ENCODE measurements at places on chromosomes 2 and 18.

DNA sequence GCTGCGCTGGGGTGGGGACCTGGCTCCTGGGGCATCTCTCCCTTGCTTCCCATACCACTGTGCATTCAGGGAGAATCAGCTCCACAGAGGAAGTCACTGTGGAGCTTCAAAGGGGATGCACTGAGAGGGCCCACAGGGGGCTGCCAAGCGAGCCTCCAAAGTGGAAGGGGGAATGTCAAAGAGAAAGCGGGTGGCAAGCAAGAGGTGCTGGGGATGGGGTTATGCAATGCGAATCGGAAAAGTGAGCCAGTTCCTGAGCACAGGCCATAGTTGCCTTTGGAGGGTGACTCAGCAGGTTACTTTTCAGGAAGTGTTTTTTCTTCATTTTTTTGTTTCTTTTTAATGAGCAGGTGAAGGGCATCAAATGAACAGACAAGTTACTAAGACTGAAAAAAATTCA lies 17.6 kb downstream of the PMAIP1 start:
- DNase-seq, result no peak

DNA sequence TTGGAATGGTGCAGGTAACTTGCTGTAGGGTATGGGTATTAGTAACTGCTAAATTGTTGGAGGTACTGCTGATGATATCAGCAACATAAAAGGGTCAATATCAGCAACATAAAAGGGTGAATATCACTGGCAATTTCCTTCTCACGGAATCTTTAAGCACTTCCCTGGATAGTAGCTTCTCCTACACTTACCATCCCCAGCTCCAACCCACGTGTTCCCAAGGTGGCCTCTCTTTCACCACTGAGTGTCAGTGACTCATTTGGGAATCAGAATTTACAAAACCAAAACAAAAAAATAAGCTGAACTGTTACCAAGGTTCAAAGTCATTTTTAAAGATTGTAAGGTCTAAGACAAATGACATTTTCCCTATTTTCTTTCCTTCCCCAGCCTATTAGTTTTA lies 70.8 kb downstream of the LRP2 start:
- DNase-seq, result no peak

DNA sequence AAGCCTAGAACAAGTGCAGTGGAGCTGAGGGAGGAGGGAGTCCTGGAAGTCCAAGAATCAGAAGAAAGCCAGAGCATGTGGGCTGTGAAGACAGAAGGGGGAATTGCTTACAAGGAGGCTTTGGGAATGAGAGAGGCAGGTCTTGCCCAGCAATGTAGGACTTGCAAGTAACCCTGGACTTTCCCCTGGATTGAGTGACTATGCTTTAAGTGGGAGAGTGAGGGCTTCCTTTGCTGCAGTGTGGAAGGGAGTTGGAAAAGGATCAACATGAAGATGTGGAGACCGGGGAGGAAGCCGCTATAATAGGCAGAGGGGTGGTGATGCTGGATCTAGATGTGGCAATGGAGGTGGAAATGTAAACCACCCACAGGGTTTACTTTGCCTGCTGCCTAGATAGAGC lies 13.8 kb upstream of the SCYGR1 start:
- DNase-seq, result no peak

- DNase-seq, result peak; percentile 34
These were observed at the start of gene PID1 for GRCh38 chr2:229270551-229271410. Gene PID1, minus strand, starts transcription at chr2:229271287. Its CDS starts 244 bp downstream, at chr2:229271043.

DNA sequence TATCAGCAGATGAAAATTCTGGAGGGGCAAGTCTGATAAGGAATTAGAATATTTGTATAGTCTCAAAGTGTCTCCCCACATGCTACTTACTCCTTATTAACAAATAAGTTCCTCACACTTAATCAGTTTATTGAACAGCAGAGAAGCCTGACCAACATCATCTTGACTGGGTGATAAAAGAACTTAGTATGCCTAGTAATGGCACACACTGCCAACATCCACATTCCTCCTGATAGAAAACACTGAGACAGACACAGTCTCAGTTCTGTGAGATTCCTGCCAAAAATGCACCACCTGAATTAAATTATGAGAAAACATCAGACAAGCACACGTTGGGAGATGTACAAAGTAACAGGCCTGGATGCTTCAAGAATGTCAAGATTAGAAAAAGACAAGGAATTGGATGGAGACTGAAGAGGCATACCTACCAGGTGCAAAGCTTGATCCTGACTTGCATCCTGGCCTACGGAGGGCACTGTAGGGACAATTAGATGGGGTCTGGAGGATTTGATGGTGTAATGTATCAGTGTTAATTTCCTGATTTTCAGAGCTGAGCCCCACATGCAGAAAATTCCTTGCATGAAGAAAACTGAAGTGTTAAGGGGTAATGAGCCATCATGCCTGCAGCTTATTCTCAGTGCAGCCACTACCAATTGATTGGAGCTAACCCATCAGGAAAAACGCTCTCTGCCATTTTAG lies 200.4 kb upstream of the SH3BP4 start:
- DNase-seq, result no peak

- no peak for DNase-seq
These were observed 62.0 kb upstream of the ASAP2 start for GRCh38 chr2:9144617-9145016.

Measured in D341Med (cell line).